ENCODE measurements at places on chromosomes 11 and 22.

DNA sequence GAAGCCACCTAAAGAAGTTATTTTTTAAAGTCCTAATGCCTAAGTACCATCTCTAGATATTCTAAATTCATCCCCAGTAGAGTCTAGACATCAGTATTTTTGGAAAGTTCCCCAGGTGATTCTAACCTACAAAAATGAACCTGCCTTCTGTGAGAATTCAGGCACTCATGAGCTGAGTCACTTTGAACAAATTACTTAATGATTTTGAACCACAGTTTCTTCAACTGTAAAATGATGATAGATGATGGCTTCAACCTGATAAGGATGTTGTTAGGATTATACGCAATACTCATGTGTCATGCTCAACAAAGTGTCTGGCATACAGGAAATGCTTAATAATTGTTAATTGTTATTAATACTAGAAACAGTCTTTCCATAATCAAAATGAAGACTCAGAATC lies 82.8 kb upstream of the OR5AK2 start:
- no peak for DNase-seq

GRCh38 chr11:125451400-125452124 lies 44.5 kb downstream of the FEZ1 start:
- no peak for DNase-seq

- DNase-seq: no peak
Observed at GRCh38 chr11:13680501-13681264, 12.2 kb downstream of the FAR1 start.

DNA sequence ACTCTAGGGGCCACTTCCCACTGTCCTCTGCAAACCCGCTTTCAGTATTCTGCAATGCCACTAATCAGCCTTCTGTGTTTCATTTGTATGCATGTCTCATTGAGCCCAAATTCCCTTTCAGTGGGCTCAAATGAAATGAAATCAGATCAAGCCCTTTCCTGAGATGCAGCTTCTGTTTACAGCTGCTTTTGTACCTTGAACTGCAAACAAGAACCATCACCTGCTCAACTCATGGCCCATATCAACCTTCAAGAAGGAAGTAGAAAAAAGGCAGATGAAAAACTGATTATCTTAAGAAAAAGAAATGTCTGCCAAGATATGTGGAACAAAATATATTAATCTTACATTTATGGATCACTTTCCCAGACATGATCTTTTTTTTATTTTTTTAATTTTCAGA lies 141.1 kb upstream of the ARHGAP42 start:
- DNase-seq: no peak

- DNase-seq: no peak
Observed at GRCh38 chr11:112748713-112749543, 212.3 kb upstream of the NCAM1 start.

DNA sequence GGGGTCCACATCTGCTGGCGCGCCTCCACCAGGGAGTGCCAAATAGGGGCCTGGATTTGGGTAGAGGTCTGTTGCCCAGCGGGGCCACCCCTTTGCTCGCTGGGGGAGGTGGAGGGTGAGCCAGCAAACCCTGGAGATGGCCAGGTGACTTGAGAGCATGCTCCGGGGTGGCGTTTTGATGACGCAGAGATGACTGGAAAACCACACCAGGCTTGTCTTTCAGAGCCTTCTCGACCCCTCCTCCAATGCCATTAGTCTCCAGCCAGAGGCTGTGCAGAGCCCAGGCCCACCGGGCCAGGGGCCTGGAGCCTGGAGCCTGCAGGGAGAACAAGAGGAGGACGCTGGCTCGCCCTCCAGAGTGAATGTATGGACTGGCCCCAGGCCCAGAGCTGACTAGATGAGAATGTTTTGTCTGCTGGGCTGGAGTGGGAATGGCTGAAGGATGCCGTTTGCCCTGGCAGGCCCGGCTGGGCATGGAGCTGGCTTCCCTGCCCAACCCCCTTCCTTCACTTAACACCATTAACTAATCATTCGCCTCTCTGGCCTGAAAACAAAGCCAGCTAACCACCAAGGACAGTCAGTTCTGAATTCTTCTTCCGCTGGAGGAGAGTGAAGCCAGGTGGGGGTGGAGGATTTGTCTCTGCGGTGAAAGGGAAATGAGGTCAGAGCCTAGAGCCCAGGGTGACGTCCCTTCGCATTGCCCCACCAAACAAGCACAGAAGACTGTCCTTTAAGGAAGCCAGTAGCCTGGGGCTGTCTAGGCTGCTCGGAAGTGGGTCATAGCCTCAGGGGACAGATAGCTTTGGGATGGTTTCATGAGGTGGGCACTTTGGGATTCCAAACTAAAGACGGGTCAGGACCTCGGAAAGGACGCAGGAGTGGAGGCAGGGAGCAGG lies 1.6 kb upstream of the MCAM start:
- DNase-seq: no peak

- no peak for DNase-seq
Observed at GRCh38 chr11:68969386-68969785, 11.4 kb downstream of the MRGPRD start.

- DNase-seq: no peak
Observed at GRCh38 chr22:49752598-49753091, 75.0 kb downstream of the BRD1 start.

DNA sequence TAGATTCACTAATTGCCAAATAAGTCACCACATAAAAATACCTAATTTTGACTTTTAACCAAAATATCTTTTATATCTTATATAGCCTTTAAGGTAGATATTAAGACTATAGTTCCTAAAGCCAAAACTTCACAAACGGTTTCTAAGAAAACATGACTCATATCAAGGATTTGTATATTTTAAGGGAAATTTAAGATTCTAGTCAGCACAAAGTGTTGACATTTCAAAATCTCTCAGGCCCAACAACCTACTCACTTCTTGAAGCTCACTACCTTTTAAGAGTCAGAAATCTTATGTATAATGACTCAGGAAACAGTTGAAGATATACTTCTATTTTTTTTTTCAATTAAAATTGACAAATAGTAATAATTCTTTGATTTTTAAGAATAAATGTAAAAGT lies 221.9 kb downstream of the SBF2 start:
- no peak for DNase-seq

GRCh38 chr22:24523873-24524272 lies 28.7 kb downstream of the UPB1 start:
- DNase-seq: no peak
